Fibroblast of skin of abdomen (primary cell): ENCODE measurements at places on chromosomes 7 and 10.
A peak's percentile ranks its signal among the peaks of the same experiment; 100 is the strongest.

GRCh38 chr10:52313933-52314821 lies at the start of gene DKK1:
Gene DKK1 (plus strand): TSS chr10:52314281. CDS start chr10:52314435, 154 bp downstream.
- DNase-seq, result peak; percentile 75

- no peak for DNase-seq
Observed at GRCh38 chr7:156656598-156656997, 16.0 kb downstream of the RNF32 start.

- DNase-seq, result no peak
Observed at GRCh38 chr10:10994360-10994759, 23.3 kb upstream of the CELF2 start.

DNA sequence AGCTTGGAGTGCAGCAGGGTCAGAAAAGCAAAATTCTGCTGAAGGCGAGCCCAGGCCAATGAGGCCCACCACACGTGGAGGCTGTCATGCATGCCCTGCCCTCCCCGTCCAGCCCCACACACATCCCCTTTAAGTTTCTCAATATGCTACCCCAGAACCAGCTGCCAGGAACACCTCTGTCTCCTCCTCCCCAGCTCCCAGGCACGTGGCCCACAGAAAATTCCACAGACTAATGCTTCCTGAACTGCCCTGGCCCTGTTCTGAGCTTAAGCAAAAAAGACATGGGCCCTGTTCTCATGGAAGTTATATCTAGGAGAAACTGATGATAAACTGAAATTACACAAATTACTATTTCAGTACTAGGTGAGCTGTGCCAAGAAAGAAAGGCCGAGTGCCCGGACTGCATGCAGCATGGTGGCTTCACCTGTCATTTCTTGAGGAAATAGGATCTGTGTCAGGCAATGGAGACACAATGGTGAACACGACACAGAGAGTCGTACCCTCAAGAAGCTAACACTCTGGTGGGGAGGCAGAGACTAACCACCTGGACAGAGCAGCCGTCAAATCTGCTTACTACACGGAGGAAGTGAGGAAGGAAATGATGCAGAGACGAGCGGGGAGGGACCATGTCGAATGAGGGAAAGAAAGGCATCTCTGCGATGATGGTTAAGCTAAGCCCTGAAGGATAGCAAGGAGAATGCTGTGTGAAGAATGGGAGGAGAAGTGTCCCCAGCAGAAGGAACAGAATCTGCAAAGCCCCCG lies 44.5 kb downstream of the PODXL start:
- DNase-seq, result no peak

GRCh38 chr10:71083716-71083975 lies 128.7 kb upstream of the UNC5B start:
- DNase-seq, result no peak

DNA sequence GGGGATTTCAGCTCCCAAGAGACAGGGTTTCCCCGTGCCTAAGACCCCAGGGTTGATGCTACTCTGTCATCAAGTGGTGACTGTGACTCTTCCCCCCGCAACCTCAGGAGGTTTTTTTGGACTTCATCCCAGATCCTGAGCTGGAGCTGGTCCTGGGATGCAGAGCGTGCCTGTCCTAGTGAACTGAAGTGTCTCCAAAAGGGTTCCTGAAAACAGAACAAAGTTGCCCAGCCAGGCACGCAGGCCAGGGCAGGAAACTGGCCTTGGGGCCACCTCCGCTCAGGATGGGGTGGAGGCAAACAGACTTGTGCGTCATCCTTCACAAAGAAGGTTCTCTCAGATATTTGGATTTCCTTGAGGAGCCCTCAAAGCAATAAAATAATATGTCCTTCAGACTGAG lies 118.9 kb downstream of the ITIH5 start:
- no peak for DNase-seq

- peak; percentile 87 for DNase-seq
Observed at GRCh38 chr10:68647672-68648341, 73.2 kb upstream of the CCAR1 start.

- DNase-seq, result peak; percentile 18
Observed at GRCh38 chr7:108419961-108420908, 36.0 kb downstream of the NRCAM start.

DNA sequence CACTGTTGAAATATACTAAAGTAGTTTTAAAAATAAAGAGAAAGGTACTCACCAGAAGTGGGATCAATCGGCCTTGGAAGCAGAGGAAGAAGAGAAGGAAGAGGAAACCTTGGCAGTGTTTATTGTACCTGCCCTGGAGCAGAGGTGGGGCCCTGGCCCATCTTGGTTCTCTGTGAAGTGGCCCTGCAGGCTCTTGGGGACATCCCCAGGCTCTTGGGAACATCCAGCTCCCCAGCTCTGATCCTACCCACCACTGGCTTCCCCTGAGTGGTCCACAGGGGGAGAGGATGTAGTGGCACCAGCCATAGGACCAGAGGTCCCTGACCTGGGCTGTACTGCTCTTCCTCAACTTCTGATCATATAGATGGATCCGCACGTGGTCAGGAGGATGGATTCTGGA lies 22.3 kb upstream of the RET start:
- DNase-seq, result no peak

DNA sequence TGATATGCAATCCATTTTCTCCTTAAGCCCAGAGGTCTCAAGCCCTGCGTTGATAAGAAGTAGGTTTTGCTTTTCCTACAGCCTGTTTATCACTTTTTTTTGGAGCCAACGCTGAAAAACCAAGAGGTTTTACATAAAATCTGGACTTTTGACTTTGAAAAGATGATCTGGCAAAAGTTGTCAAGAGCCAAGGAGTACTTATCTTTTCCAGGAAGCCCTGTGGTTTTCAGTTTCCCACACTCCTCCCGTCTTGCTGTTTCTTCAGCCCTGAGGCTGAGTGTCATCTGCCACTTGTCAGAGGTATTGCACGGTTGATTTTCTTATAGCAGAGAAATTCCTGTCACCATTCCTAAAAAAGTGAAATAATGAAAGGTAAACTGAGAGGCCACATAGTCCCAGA lies 108.7 kb downstream of the TYW1 start:
- peak; percentile 3 for DNase-seq

DNA sequence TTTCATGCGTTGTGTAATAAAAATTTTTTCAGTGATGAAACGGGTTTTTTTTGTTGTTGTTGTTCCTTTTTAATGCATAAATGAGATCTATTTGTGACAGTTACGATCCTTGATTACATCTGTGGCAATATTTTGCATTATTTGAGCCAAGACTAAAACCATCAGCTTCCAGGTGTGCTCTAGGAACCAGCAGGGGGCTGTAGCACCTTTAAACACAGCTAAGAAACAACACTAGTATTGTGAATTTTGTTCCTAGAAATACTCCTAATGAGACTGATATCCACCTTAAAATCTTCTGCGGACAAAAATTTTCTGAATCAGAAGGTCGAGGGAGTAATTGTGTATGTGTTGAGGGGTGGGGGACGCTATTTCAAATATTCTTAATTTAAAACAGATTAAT lies 52.6 kb downstream of the FGFBP3 start:
- DNase-seq, result peak; percentile 8

DNA sequence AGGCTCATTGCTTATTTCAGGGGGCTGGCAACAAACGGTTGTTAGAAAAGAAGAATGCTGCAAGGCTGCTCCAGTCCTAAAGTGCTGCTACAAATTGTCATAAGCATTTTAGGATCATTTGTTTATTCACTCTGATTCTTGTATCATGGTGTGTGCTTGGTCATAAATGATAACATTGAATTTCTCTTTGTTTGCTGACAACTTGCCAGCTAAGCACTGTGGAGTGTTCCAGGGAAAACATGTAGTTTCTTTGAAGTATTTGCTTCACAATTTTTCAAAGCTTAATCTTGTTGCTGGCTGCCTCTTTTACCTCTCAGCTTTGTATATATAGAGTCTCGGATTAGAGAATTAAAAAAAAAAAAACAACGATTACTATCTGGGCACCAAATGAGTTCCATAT lies 263.0 kb downstream of the PHF14 start:
- no peak for DNase-seq

DNA sequence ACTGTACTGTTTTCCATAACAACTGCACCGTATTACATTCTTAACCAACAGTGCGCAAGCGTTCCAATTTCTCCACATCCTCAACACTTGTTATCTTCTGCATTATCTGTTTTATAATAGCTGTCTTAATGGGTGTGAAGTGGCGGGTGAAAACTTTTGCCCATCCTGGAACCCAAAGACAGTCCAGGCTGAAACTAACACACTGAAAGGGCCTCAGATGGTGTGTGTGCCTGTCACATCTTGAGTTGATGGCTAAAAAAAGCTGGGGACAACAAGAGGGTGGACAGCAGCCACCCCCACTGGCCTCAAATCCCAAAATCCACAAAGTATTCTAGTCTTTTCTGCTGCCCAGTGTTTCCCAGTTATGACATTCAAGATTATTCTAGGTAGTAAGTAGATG lies 19.4 kb downstream of the OPALIN start:
- no peak for DNase-seq

- no peak for DNase-seq
Observed at GRCh38 chr7:35685781-35686180, 9.2 kb downstream of the HERPUD2 start.

GRCh38 chr10:80588546-80588945 lies 50.8 kb downstream of the SH2D4B start:
- DNase-seq, result no peak

- peak; percentile 78 for DNase-seq
Observed at GRCh38 chr7:115558161-115558560, 472.4 kb downstream of the TFEC start.

DNA sequence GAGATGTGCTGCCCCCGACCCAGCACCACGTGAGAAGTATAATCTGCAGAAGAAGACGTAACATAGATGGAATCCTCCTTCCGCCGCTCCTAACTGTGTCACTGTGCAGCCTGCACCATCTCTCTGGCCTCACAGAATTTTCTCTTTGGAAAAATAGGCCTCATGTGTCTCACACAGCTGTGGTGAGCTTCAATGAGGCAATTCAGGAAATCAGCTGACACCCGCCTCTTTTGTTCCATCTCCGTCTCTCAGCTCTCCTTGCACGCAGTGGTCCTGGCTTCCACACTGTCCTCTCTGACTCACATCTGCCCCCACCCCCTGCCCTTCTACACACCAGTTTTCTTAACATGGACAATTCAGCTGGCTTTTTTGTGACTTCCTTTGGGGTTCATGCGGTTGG lies 7.2 kb downstream of the C10orf90 start:
- peak; percentile 89 for DNase-seq

DNA sequence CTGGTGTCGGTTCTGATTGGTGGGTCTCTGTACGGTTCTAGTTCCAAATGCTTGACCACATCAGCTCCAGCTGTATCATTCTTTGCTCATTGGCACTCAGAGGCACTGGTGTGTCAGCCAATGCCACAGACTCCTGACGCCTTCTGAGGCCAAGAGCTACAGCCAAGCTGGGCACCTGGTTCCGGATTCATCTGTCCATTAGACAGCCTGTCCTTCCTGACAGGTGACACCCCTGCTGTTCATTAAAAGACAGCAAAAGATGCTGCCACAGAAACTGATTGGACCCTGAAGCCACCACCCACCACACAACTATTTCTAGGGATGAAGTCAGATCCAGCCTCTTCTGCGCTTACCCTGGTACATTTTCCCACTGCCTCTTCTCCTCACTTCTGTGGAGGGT lies 35.6 kb downstream of the COL13A1 start:
- DNase-seq, result no peak

GRCh38 chr7:30406664-30407425 lies 71.7 kb downstream of the NOD1 start:
- peak; percentile 53 for DNase-seq

DNA sequence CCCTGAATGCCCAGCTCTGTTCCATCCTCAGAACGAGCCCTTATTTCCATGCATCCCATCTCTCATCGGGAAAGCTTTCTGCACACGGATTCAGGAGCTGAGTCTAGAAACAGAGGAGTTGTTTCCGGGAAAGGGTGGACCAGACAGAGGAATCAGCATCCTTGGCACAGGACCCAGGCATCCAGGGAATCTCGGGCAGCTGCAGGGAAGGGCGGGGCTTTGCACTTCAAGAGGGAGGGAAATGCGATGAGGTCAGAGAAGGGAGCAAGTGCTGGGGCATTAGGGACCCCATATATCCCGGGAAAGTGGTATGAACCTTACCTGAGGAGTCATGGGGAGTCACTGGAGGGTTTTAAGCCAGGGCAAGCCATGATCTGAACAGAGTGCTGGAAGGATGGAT lies 68.5 kb downstream of the NPTX2 start:
- DNase-seq, result no peak

- peak; percentile 63 for DNase-seq
Observed at GRCh38 chr10:73439605-73440312, 6.4 kb upstream of the MSS51 start.

DNA sequence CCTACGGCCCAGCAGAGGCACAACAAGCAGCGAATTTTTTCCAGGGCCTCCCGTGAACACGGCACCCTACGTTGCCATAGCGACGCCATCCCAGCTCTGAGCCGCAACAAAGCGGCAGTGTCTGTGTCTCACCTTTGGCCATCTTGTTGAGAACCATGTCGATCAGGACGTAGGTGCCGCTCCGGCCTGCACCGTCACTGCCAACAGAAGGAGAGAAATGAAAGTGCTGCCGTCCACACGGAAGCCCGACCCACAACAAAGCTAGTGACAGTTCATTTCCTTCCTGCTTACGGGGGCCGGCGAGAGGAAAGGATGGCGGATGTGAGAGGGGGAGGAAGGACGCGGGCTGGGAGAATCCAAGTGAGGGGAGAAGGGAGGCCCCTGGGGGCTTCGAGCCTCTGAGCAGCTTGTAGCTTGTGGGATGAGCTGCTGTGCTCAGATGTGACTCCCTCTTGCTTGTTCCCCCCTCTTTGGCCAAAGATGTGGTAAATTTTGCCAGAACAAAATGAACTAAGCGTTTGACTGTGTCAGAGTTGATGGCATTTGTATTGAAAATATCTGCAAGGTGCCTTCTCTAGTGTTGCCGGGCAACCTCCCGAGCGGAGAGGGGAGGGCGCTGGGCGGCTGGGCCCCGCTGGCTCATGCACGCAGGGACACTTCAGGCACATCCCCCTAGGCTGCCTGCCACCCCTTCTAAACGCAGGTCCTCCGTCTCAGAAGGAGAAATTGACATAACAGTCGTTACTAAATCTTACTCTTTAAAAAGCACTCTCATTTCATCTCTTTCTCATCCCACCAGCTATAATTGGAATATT lies 232.2 kb downstream of the DNAJB6 start:
- peak; percentile 21 for DNase-seq
